Effector CD4-positive, alpha-beta T cell (primary cell): ENCODE measurements at places on chromosomes 7 and 10.

GRCh38 chr7:78007231-78007630, 208.7 kb downstream of the PHTF2 start:
- no peak for DNase-seq

- DNase-seq: no peak
Observed at GRCh38 chr7:157809154-157809862, 472.5 kb downstream of the DNAJB6 start.

GRCh38 chr7:143329471-143330170, 13.7 kb downstream of the CLCN1 start:
- no peak for DNase-seq

- DNase-seq: no peak
Observed at GRCh38 chr7:116698930-116699721, 27.1 kb downstream of the MET start.

- no peak for DNase-seq
Observed at GRCh38 chr10:71493741-71494140, 97.0 kb downstream of the CDH23 start.

- no peak for DNase-seq
Observed at GRCh38 chr7:115249080-115249479, 327.2 kb downstream of the MDFIC start.

GRCh38 chr7:99108613-99109012, 35.3 kb downstream of the SMURF1 start:
- DNase-seq: no peak

- no peak for DNase-seq
Observed at GRCh38 chr10:29473087-29473356, 161.7 kb downstream of the SVIL start.

GRCh38 chr7:1868516-1869165, 198.6 kb downstream of the ELFN1 start:
- no peak for DNase-seq

- DNase-seq: no peak
Observed at GRCh38 chr7:71488308-71488707, 356.4 kb downstream of the GALNT17 start.

GRCh38 chr10:52030051-52030790, 283.9 kb upstream of the DKK1 start:
- no peak for DNase-seq

GRCh38 chr7:3705258-3705657, 404.2 kb downstream of the SDK1 start:
- DNase-seq: no peak

- DNase-seq: no peak
Observed at GRCh38 chr10:614790-615582, 74.5 kb downstream of the DIP2C start.

GRCh38 chr10:82581940-82582339, 706.9 kb downstream of the NRG3 start:
- DNase-seq: no peak

GRCh38 chr10:94402204-94402842, at the start of gene TBC1D12:
TBC1D12 (plus strand) TSS chr10:94402541; CDS start chr10:94402614, 73 bp downstream.
- no peak for DNase-seq

- no peak for DNase-seq
Observed at GRCh38 chr10:99365311-99365710, 36.2 kb downstream of the CNNM1 start.

DNA sequence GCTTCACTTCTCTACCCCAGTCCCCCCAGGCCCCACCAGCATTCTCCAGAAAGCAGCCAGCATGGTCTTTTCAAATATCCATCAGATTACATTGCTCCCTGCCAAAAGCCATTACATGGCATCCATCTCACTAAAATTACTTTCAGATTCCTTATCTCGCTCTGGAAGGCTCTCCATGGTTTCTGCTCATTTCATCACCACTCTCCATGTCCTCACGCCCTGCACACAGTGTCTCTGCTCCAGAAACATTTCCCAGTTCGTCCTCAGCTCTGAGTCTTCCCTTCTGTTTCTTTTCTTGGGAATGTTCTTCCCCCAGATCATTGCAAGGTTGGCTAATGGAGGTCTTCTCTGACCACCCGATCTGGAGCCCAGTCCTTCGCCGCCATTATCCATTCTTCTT, 499.1 kb downstream of the KCNMA1 start:
- DNase-seq: no peak

GRCh38 chr10:69816521-69816920, 14.8 kb downstream of the COL13A1 start:
- no peak for DNase-seq

GRCh38 chr10:120607016-120607709, 150.1 kb downstream of the PLPP4 start:
- no peak for DNase-seq

DNA sequence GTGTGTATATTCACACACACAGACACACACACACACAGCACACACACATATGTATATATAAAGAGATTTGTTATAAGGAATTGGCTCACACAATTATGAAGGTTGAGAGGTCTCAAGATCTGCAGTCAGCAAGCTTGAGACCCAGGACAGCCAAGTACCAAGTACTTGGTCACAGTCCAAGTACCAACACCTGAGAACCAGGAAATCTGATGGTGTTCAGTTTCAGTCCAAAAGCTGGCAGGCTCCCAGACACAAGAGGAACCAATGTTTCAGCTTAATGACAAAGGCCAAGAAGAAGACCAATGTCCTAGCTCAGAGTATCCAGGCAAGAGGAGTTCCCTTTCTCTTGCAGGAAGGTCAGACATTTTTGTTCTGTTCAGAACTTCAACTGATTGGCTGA, 780.2 kb downstream of the MAGI2 start:
- no peak for DNase-seq
